ENCODE measurements at places on chromosomes 11 and 22.

GRCh38 chr11:88617226-88617625 lies 279.7 kb upstream of the CTSC start:
- no peak for DNase-seq

- DNase-seq: no peak
Observed at GRCh38 chr22:32920734-32921133, 119.2 kb downstream of the TIMP3 start.

DNA sequence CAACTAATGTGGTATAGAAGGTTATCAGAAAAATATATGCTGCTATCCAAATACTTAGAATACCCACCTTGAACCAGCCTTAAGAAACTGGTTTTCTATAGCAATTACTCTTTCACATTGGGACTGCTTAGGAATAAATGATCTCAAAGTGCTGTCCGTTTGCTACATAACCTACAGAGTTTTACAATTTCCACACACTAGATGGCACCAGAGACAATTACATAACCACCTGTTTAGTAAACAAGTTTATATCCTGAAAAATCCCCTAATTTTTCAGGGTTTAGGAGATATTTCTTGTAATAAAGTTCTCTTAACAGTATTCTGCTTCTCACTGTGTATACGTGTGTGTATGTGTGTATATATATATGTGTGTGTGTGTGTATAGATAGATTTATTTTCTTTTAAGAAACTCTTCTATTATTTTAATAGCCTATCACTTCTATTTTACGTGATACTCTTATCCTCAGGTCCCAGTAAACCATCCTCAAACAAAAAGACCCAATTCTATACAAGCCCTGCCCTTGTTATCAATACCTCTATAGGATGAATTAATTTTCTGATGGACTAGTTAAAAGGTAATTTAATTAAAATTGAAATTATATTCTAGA lies 6.7 kb upstream of the OR5I1 start:
- peak; percentile 50 for DNase-seq

DNA sequence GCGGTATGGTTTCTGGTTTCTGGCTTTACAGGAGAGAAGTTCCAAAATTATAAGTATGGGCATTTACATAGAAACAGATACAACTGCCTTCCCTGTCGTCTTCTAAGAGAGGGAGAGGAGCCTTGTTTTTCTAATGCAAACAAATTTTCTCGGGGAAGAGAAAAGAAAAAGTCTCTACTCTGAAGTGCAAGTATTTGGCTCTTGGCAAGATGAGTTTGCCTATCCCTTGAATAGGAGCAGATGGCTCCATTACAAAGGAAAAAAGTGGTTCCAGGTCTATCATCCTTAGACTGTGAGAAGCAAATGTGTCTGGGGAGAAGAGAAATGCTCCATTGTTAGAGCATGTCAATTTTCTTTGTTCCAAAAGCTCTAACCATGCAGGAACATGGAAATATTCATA lies 455.6 kb downstream of the BUD13 start:
- DNase-seq: no peak

DNA sequence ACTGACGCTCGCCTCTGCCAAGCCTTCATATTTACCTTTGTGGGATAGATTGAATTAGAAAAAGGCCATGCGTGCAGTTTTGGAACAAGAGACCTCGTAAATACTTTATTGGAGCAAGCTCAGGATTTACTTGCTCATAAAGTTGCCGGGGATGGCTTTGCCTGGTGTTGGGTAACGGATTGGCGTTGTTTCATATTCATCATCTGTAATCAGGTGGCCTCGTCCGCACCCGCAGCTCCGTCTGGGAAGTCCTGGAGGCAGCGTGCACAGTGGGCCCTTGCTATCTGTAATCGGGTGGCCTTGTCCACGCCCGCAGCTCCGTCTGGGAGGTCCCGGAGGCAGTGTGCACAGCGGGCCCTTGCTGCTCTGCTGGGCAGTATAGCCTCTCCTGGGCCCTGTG lies 1209.3 kb downstream of the BRD1 start:
- no peak for DNase-seq

- no peak for DNase-seq
Observed at GRCh38 chr11:5604896-5605295, 8.5 kb downstream of the TRIM6 start.

GRCh38 chr22:30245181-30245984 lies 1.2 kb downstream of the LIF start:
- no peak for DNase-seq

DNA sequence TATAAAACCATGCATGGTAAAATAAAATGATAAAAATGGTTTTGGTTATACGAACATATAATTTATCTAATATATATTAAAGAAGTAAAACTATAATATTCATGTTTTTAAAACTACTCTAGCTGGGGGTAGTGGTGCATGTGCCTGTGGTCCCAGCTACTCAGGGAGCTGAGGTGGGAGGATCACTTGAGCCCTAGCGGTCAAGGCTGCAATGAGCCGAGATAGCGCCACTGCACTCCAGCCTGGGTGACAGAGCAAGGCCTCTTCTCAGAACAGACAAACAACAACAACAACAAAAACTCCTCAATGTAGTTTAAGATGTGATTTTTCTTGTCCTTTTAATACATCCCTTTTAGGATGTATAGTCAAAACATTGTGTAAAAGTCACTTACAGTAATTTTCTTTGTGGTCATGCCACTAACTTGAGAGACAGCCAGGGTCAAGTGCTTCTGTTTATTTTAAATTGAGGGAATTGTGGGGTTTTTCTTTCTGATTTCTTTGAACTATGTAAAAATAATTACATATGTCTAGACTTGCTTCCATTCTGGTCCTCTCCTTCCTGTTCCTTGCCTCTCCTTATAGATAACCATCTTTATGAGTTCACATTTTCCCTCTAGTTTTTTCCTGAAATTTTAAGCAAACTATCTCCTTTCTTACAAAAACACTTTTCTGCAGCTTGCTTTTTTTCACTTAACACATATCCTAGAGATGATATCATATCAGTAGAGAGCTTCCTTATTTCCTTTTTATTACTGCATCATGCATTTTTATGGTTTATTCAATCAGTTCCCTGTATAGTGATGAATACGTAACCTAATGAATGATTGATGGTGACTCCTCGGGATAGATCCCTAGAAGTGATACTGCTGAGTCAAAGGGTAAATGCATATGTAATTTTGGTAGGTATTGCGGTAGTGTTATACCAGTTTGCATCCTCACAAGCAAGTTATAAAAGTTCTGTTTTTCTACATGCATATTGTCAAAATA lies 9.1 kb downstream of the OR2AT4 start:
- peak; percentile 71 for DNase-seq

- DNase-seq: no peak
Observed at GRCh38 chr22:48781868-48782267, 1045.8 kb downstream of the BRD1 start.

DNA sequence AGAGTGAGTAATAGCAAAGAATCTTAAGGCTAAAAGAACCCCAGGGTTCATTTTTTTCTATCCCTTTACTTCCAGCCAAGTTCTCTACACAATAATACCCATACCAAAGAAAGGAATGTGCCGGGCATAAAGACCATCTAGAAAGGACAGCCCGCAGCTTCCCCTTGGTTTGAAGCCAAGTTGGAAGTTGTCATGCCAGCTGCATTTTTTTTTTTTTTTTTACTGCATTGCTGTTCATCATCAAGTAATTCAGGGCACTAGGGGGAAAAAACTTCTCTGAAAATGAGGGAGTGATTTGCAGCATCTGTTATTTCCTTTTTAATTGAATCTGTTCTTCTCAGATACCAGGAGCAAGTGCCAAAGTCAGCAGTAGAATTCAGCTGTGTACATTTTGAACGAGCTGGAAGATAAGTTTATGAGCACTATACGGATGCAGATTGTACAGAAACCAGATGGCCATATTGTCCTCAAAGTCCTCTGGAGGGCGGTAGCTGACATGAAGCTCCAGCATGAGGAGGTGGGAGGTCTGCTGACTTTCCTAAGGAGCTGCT lies 56.4 kb downstream of the UBASH3B start:
- DNase-seq: peak; percentile 57

GRCh38 chr11:65871811-65872548 lies 620 bp downstream of the EFEMP2 start:
- no peak for DNase-seq

DNA sequence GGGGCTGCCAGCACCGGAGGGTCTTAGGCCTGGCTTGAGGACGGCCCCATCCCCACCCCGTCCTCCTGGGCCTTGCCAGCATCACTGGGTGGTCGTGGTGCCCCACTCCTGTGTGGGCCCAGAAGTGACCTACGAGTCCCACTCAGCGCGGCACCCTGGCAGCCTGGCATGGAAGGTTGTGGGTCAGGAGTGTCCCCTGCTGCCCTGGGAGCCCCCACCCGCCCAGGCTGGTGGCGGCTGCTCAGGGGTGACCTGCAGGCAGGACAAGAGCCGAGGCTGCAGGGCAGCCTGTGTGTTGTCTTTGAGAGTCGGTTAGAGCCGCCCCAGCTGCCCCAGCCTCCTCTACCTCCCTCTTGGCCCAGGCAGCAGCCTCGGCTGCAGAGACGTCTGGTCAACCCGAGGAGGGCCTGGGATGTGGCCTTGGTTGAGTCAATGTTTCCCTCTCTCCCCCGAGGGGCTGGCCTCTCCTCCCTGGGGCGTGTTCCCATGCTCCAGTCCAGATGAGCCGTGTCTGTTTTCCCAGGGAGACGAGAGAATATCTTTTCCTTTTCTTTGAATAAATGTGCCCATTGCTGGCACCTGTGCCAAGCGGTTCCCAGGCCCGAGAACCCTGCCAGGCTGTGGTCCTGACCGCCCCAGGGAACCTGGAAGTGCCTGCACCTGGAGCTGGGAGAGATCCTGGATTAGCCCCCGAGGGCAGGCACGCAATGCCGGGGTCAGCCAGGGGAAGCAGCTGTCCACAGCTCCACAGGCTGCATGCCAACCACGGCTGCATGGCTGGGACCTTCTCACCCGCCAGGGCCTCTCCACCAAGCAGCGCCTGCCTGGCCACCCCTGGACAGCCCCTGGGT lies 35.7 kb upstream of the MUC5AC start:
- no peak for DNase-seq

DNA sequence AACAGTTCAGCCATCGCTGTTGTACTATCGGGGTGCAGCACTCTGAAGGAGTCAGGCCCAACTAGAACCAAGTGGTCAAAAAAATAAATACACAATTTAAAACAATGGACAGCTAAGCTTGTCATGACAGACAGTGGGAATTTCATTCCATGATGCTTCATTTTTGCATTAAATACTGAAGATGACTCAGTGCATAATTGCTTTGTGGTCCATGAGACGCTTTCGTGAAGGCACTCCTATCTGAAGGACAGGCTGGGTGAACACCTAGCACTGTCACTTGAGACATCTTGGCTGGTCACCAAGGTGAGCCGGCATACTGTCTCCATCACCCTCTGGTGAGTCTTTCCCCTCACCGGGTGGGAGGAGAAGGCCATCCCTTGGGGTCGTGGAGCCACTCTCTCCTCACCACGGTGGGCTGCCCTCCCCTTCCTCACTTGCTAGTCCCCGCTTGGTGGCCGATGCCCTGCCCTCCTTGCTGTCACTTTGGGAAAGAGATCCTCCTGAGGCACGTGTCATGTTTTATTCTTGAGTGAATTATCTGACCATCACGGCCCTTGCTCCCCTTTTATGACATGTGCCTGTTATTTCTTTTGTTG lies 4.9 kb upstream of the TESMIN start:
- no peak for DNase-seq

GRCh38 chr11:33291004-33291777 lies 34.0 kb downstream of the HIPK3 start:
- no peak for DNase-seq

DNA sequence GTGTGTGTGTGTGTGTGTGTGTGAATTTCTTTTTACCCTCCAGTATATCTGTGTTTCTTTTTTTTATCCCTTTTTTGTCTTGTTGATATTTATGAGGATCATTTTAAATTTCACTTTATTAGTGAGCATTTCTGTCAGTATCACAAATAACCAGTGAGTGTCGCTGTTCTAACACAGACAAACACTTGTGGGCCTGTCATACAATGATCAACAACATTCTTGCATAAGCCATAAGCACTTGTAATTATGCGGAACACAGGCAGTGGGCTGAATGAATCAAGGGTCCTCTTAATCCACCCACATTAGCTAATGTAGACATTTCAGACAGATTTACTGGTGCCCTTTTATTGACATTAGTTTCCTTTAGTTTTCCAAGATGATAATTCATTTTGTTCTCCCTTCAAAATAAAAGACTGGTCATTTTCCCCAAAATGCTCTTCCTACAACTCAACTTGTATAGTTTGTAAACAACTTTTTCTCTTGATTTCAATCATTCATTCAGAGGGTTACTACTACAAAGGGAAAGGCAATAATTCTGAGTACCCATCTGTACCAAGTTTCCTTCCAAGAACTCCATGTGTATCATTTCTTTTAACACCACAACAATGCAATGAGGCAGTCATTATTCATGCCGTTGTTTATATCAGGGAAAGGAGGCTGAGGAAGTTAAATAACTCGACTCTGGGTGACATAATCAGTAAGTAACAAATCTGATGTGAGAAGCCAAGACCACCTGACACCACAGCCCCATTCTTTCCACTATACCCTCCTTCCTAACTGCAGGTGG lies 34.5 kb upstream of the ANO3 start:
- DNase-seq: peak; percentile 53

- DNase-seq: no peak
Observed at GRCh38 chr11:79101656-79102055, 339.2 kb downstream of the TENM4 start.

DNA sequence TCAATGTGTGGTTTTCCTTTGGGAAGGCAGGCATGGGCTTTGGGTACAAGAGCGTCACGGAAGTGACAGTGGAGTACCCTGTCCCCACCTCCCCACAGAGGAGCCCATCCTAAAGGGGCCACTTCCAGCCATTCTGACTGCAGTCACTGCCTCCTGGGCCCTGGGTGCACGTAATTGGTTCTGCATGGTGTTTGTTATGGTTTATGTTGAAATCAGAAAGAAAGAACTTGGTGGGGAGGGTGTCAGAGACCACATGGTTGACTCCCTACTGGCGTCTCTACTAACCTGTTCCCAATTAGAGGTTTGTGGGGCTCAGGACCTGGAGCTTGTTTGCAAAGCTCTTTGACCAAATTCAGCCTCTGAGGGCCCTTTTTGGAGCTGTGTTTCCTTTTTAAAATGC lies 40.8 kb downstream of the RIBC2 start:
- DNase-seq: no peak

DNA sequence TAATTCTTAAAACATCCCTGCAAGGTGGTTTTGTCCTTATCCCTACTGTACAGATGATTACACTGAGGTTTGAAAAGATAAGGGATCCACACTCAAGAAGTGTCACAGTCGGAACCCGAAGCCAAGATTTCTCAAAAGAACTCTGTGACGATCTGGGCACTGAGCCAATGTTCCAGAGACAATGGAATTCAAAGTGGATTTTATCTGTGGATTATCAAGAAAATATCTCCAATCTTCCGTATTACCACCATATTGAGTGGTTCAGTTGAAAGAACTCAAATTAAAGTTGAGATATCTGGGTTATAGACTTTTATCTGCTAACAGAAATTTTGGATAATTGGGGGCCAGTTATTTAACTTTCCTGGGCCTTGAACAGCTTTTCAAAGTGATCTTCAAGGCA lies 100.0 kb upstream of the GRAMD1B start:
- no peak for DNase-seq

DNA sequence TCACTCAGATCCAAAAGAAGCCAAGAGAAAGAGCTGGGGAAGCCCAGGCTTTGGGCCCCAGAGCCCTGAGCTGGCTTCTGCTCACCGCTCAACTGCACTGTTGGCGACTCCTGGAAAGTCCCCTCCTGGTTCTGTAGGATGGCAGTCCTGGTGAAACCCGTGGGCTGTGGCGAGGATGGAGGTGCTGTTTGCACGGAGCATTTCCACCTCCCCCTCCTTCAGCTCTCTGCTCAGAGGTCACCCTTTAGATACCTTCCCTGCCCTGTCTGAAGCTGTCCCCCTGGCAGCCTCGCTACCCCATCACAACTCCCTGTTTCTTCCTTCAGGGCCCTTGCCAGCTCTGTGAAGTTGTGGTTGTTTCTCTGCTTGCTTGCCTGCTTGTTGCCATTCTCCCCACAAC lies 97.8 kb downstream of the MYO18B start:
- DNase-seq: no peak

- DNase-seq: no peak
Observed at GRCh38 chr11:13313005-13313819, 35.6 kb downstream of the BMAL1 start.

Measured in suppressor macrophage treated with lipopolysaccharide for 1 hour (primary cell).